ENCODE measurements at places on chromosomes 3 and 15. TPM values are rescaled to one million over a fixed set of nuclear protein-coding genes. Genes with fewer than 3 reads are reported as not detected.

Gene GJD2
- not detected for total RNA-seq

Gene SH2D7
- total RNA-seq: not detected

Gene FGD5
- 0.20 TPM for total RNA-seq

Gene PLCB2
- total RNA-seq: 0.43 TPM

Gene KIF15
- total RNA-seq: 2.9 TPM

Gene CYP1A2
- not detected for total RNA-seq

Measured in smooth muscle cell of the pulmonary artery (primary cell).